Stimulated activated CD8-positive, alpha-beta memory T cell treated with anti-CD3 and anti-CD28 coated beads, Interleukin-15, amount 100 ng/mL, for 48 hours (primary cell): ENCODE measurements at places on chromosomes 16 and 17.

- DNase-seq, result no peak
These were observed 120.9 kb downstream of the BCAS3 start for GRCh38 chr17:60798576-60798975.

GRCh38 chr16:6777624-6778023, 555.0 kb upstream of the RBFOX1 start:
- no peak for DNase-seq

DNA sequence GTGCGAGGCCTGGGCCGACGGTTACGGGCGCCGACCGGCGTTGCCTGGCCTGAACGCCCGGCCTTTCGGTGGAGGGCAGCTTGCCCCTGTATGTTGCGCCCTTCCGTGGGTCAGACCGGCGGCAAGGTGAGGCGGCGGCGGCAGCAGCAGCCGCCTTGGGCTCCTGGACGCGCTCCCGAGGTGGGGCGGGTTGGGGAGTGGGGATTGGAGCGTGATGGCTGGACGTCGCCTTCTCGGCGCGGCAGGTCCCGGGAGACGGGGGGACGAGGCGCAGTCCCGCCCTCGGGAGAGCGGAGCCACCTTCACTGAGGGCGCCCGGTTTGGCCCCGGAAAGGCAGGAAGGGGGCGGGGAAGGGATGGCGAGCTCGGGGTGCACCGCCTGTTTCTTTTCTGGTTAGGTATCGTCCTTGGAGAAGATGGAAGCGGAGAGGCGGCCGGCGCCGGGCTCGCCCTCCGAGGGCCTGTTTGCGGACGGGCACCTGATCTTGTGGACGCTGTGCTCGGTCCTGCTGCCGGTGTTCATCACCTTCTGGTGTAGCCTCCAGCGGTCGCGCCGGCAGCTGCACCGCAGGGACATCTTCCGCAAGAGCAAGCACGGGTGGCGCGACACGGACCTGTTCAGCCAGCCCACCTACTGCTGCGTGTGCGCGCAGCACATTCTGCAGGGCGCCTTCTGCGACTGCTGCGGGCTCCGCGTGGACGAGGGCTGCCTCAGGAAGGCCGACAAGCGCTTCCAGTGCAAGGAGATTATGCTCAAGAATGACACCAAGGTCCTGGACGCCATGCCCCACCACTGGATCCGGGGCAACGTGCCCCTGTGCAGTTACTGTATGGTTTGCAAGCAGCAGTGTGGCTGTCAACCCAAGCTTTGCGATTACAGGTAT, 671 bp downstream of the DGKE start:
- DNase-seq, result peak; percentile 66

DNA sequence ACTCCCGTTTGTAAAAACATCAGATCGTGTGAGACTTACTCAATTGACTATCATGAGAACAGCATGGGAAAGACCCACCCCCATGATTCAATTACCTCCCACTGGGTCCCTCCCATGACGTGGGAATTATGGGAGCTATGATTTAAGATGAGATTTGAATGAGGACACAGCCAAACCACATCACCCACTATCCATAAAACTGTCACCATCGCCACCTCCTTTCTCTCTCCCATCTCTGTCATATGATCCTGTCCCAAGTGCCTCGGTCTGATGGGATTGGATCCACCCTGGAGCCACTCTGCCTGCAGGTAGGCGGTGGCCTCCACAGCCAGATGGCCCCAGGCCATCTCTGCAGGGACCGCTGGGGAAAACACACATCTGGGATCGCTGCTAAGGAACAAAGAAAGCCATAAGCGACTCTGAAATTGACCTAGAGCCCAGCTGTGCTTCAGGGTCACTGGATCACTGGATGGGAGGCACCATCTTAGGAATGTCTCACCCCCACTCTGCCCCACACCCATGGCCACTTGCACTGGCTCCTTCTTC, 61.2 kb downstream of the TMEM186 start:
- DNase-seq, result no peak

DNA sequence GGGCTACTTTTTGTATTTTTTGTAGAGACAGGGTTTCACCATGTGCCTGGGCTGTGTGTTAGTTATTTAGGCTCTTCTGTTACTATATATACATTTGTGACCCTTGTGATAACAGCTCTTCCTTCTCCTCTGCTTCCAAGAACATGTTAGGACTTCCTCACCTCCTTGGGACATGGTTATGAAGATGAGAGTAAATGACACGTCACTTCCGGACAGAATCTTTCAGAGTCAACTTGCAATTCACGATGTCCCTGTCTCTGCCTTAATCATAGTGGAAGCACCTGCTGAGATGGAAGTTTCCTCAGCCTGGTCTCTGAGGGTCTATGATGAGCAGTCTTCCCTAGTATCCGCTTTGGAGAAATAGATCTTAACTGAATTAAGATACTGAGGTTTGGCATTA, 42.9 kb downstream of the CCDC42 start:
- DNase-seq, result no peak

DNA sequence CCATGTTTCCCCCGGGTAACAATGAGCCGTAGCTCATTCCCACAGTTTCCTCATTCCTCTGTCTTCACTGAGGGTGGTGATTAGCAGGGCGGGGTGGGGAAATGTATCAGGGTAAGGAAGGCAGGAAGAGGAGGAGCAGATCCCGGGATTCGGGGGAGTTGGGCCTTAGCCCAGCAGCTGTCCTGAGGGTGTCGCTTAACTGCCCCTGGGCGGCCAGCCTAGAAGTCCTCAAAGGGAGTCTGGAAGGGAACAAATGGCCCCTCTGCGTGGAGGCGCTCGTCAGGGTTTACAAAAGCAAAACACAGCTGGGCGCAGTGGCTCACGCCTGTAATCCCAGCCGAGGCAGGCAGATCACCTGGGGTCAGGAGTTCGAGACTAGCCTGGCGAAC, 14.3 kb downstream of the MLYCD start:
- no peak for DNase-seq

DNA sequence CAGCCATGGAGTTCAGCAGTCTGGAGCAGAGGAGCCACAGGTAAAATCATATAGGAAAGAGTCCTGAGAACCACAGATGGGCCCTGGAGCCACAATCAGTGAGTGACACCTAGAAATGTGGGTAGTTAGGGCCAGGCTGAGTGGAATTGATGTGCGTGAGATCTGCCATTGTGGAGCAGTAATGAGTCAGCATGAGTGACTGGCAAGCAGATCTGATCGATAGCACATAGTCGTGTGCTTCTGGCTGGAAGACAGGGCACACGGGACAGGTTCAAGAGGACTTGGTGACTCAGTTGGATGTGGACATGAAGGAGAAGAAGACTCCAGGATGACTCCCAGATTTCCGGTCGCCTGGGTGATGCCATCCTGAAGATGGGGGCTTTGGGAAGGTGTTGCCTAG, 12.3 kb downstream of the ADORA2B start:
- no peak for DNase-seq

DNA sequence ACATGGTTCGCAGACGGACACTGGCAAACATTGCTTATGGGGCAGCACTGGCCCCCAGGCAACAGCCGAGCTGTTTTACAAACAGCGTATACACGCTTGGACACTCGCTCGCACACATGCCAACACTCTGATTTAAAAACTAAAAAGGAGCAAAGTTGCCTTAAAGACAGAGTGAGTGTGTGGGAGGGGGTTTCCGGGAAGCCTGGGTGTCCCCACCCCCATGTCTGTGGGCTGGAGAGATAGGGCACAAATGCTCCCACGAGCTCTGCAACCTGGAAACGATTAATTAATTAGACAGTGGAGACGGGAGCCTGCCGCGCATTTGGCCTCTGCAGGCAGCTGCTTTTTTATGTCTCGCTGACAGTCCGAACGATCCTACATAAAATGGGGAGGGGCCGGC, 107.9 kb upstream of the ZNF469 start:
- DNase-seq, result no peak

DNA sequence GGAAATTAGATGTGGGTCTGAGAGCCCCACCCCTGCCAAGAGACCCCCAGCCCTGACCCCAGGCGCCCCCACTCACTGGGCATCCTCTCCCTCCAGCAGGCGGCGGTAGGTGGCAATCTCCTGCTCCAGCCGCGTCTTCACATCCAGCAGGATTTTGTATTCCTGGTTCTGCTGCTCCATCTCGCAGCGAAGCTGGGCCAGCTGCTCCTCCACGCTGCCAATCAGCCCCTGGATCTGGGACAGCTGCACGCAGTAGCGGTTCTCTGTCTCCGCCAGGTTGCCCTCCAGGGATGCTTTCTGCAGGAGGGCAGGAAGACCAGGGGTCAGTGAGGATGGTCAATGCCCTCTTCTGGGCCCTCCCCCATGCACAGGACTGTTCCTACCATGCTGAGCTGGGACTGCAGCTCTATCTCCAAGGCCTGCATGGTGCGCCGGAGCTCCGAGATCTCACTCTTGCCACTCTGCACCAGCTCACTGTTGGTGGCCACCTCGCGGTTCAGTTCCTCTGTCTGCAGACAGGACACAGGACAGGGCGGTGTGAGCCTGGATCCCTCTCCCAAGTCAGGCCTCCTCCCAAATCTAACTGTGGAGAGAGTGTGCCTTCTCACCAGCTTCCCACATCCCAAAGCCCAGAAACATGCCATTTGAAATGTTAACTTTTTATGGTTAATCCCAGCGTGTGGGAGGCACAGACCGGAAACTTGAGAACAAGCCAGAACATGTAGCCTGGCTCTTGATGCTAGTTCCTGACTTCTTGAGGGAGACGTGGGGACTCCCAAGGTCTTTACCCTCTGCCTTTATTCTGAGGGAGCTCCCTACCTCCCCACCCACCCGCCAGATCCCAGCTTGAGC, 3.6 kb downstream of the KRT17 start:
- DNase-seq, result no peak

- no peak for DNase-seq
These were observed 494.5 kb upstream of the CA10 start for GRCh38 chr17:52653014-52653413.
